ENCODE measurements at places on chromosomes 6 and 20.

DNA sequence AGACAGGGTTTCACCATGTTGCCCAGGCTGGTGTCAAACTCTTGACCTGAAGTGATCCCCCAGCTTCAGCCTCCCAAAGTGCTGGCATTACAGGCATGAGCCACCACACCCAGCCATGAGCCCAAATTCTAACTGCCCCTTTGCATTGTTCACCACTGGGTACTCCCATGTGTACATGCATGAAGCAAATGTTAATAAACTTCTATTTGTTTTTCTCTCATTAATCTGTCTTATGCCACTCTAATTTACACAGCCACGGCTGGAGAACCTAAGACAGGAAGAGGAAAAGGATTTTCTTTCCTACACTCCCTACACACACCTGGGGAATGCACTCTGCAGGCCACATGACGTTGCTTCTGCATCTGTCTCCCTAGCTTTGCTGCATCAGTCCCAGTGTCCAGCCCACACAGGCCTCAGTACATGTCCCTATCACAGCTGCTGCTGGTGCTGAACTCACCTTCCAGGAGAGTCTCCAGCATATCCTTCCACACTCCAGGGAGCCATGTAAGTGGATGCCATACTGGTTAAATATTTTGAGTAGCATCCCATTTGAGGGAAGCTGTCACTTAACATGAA, 13.3 kb downstream of the OR2H2 start:
- DNase-seq, result no peak

GRCh38 chr20:22412977-22413868, 171.1 kb downstream of the FOXA2 start:
- no peak for DNase-seq

GRCh38 chr6:85261271-85261670, 188.6 kb upstream of the NT5E start:
- DNase-seq, result no peak

GRCh38 chr6:121382467-121383121, 48.3 kb upstream of the TBC1D32 start:
- no peak for DNase-seq

DNA sequence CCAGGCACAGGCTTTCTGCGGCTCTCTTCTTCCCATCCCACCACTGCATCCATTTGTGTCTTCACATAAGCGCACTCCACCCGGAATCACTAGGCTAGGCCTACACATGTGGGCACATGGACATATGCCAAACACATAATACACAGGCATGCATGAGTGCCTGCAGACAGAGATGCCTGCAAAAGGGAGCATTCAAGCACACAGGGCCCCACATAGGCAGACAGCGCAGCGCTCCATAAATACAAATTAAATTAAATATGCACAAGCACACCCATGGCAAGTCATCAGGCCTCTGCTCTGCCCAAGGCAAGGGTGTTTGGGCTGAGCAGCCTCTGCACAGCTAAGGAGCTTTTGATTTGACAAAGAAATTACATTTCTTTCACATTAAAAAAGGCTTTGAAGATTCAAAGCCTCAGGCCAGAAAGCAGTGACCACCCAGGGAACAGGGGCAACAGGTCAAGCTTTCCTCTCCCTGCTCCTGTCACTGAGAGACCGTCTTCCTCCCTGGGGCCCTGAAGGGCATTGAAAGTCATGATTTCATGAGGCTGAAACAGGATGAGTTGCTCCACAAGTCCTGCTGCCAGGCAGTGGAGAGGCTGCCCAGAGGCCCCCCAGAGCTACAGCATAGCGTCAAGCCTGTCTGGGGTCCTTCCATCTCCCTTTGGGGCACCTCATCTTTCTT, 134.2 kb upstream of the LRFN2 start:
- no peak for DNase-seq

- no peak for DNase-seq
Measured at GRCh38 chr20:39248862-39249485, 286.8 kb downstream of the DHX35 start.

- DNase-seq, result no peak
Measured at GRCh38 chr6:47145212-47145611, 103.1 kb upstream of the ADGRF1 start.

DNA sequence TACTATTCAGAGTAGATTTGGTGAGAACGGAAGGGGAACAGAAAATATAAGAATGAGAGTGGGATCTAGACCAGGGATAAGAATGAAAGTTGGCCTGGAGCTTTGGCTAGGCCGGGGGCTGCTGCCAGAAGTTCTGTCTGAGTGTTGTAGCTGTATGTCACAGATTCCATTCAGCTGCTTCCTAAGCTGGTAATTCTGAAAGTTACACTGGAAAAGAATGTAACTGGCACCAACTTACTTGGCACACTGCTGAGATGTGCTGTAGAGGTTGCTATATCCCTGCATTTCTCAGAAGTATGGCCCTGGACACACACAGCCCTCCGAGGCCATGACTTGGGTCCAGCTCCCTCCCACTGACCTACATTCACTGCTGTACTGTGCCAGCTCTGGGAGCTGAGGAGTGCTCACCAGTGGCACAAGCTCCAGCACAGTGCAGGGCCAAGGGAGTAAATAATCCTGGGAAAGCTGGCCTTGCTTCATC, 25.8 kb upstream of the TMEM217 start:
- DNase-seq, result no peak
